Activated T-cell treated with anti-CD3 and anti-CD28 coated beads, Interleukin-2, amount 50 U/mL, for 72 hours (primary cell): ENCODE measurements at places on chromosomes 2 and 18. TPM values are rescaled to one million over a fixed set of nuclear protein-coding genes. Genes with fewer than 3 reads are reported as not detected.
A peak's percentile ranks its signal among the peaks of the same experiment; 100 is the strongest.

DCDC2C gene
- not detected for total RNA-seq

DNA sequence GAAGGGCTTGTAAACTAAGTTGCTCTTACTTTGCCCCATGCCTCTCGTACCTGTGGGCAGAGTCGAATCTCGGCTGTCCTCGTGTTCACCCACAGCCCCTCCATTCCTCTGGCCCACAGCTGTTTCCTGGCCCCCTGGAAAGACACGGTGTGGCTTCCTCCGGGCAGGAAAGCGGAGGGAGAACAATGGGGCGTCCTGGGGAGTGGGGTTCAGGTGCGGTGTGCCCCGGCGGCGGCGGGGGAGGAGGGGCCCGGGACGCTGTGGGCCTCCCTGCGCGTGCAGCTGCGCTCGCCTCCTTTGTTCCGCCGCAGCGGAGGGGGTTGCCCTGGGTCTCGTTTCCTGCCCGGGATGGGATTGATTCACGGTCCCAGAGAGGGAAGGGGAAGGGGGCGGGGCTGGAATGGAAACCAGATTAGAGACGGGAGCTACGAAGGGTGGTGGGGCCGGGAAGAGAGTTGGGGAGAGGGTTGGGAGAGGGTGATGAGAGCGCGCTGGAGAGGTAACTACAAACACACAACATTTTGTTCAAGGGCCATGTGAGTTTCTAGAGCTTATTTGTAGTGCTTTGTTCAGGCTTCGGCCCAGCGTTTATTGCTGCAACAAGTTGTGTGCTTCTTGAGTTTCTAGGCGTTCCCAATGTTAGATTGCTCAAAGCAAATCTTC lies 796 bp downstream of the MYO1B start:
- H3K4me3 ChIP-seq, result peak overlapping the region; percentile 88
- H3K27me3 ChIP-seq, result peaks cover 37% of the 10 kb centered on the region
- H3K4me1 ChIP-seq, result peaks cover 15% of the 10 kb centered on the region
- no peak overlapping the region for H3K27ac ChIP-seq

DNA sequence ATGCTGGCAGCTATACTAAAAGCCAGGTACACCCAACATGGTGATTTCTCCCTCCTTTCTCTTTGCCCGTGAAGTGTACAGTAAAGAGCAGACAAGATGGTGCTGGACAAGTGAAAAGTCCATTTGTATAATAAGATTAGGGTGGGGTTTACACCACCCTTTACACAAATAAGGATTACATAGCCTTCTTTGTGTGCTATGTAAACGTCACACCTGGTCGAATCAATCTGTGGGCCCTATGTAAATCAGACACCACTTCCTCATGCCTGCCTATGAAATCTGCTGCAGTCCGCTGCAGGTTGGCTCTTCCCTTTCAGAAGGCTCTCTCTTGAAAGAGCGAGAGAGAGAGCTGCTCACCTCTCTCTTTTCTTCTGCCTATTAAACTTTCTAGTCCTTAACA lies 1054.3 kb upstream of the SLC39A10 start:
- no peak for DNase-seq
- H3K36me3 ChIP-seq, result peaks cover 4% of the 10 kb centered on the region
- H3K4me3 ChIP-seq, result no peak overlapping the region
- no peaks in the 10 kb centered on the region for H3K27me3 ChIP-seq
- H3K27ac ChIP-seq, result no peak overlapping the region

RNU2-63P gene
- 11.0 TPM for total RNA-seq

GRCh38 chr18:45834306-45834705 lies 8.8 kb downstream of the SIGLEC15 start:
- H3K36me3 ChIP-seq, result no peaks in the 10 kb centered on the region
- no peak overlapping the region for H3K27ac ChIP-seq
- no peak overlapping the region for H3K4me3 ChIP-seq
- peaks cover 29% of the 10 kb centered on the region for H3K27me3 ChIP-seq
- H3K4me1 ChIP-seq, result peaks cover 7% of the 10 kb centered on the region

DNA sequence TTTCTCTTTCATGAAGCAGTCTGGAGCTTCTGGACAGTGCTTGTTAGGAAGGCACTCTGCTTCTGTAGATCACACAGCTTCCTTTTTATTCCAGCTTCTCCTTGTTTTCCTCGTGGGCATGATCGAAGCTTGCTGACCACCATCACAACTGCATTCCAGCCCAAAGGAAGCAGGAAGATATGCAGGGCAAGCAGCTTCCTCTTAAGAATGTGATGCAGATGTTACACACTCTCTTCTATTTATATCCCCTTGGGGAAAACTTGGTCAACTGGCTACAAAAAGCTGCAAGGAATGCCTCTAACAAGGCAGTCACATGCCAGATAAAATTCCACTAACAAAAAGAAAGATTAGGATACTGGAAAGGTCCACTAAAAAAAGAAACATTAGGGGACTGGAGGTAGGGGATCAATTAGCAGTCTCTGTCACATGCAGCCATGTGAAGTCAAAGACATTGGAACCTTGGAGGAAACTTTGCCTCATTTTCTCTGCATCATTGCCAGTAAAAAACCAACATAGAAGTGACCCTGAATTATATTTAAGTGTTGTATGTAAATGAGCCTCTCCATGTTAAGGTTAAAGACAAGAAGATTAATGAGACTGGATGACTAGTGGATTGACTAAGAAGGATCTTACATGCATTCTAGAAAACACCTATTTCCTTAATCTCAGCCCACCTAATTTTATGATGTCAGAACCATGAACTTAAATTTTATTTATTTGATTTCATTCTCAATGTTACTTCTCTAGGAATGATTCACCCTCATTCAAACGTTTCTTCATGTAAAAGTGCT lies 98.3 kb downstream of the NAB1 start:
- peak overlapping the region; percentile 2 for H3K4me3 ChIP-seq
- H3K27me3 ChIP-seq, result no peaks in the 10 kb centered on the region
- no peak for DNase-seq
- H3K4me1 ChIP-seq, result peaks cover 28% of the 10 kb centered on the region

DNA sequence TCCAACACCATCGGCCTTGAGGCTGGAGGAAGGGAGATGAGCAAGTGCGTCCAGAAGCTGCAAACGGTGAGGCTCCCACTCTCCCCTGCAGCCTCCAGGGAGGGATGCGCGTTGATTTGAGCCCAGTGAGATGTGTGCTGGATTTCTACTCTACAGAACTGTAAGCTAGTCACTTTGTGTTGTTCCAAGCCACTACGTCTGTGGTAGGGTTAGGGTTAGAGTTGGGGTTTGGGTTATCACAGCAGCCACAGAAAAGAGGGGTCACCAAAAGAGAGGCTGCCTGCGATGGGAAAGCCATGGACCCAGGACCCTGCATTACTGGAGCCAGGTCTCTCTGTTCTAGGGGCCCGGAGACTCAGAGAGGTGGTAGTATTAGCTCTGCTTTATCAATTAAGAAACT lies 94.5 kb downstream of the KCNF1 start:
- H3K36me3 ChIP-seq, result peaks cover 4% of the 10 kb centered on the region
- no peak for DNase-seq
- H3K4me3 ChIP-seq, result no peak overlapping the region
- no peaks in the 10 kb centered on the region for H3K27me3 ChIP-seq
- no peaks in the 10 kb centered on the region for H3K4me1 ChIP-seq

FHOD3 gene
- not detected for total RNA-seq

CYTIP gene
- total RNA-seq, result 444 TPM

DNA sequence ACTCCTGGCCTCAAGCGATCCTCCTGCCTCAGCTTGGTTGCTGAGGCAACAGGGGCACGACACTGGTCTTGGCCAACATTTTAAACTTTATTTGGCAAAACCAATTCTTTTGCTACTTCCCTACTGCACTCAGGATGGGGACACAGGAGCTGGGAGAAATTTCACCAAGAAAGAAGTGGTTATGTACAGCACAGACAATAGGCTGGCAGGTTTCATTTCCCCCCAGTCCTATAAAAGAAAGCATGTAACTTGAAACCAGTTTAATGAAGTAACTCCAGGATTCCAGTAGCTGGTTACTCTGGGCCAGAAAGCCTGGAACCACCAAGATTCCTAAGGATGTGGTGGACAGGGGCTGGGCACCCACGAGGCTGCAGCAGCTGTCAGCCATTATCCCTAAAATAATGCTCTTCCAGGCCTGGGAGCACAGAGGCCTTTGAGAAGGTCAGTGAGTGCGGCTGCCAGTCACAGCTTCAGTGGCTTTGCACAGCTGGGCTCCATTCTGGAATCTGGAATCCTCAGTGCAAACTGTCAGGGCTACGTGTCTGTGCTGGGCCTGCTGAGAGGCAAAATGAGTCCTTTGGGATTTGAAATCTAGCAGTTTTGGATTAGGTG lies 142.3 kb upstream of the ITGA6 start:
- H3K27me3 ChIP-seq, result peaks cover 9% of the 10 kb centered on the region
- H3K36me3 ChIP-seq, result no peaks in the 10 kb centered on the region
- no peak overlapping the region for H3K4me3 ChIP-seq
- peaks cover 24% of the 10 kb centered on the region for H3K4me1 ChIP-seq
- DNase-seq, result no peak

DNA sequence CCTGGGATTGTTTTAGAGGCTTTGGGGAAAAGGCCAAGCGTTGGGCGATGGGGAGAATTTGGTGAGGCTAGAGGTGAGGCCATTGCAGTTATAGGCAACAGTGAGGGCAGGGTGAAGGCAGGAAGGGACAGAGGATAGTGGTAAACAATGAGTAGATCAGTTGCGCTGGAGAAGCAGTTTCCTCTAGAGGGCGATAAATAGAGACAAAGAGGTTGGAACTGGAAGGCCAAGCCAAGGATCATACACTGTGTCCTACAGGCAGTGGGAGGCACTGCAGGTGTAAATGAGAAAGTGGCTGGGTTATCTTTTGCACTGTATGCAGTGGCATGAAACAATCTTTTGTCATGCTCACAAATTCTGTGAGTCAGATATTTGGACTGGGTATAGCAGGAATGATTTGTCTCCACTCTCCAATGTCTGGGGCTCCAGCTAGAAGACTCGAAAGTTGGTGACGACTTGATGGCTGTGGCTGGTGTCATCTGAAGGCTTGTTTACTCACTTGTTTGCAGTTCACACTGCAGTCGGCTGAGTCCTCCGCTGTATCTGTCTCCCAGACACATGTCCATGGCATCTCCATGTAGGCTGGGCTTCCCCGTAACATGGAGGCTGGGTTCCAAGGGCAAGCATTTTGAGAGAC lies 82.1 kb downstream of the TNP1 start:
- peaks cover 9% of the 10 kb centered on the region for H3K27me3 ChIP-seq
- H3K4me3 ChIP-seq, result no peak overlapping the region
- no peaks in the 10 kb centered on the region for H3K36me3 ChIP-seq
- no peaks in the 10 kb centered on the region for H3K4me1 ChIP-seq

DNA sequence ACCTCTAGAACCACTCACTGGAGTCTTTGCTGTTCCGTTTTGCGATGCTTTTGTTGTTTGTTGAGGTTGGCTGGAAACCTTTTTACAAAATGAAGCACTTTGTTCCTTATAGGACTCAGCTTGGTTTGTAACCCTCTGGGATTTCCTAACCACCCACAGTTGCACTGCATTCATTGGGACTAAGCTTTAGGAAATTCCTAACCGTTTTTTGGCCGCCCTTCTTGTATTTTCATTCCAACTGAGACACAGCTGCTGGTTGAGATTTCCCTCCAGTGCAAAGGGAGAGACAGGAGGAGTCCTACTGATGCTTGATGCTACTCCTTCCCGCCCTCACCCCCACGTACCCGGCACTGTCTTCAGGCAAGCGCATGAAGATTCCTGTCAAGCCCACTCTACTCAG lies 6.1 kb upstream of the DIPK1C start:
- no peak overlapping the region for H3K27ac ChIP-seq
- H3K36me3 ChIP-seq, result no peaks in the 10 kb centered on the region

DSC2 gene
- total RNA-seq, result not detected

IL1RL1 gene
- total RNA-seq, result 1.6 TPM

- H3K27ac ChIP-seq, result no peak overlapping the region
- no peaks in the 10 kb centered on the region for H3K4me1 ChIP-seq
- no peak overlapping the region for H3K4me3 ChIP-seq
- H3K27me3 ChIP-seq, result peaks cover 15% of the 10 kb centered on the region
These were observed 53.4 kb downstream of the CHN1 start for GRCh38 chr2:174951745-174952144.

- no peak overlapping the region for H3K4me3 ChIP-seq
- no peak overlapping the region for H3K27ac ChIP-seq
- DNase-seq, result no peak
- no peaks in the 10 kb centered on the region for H3K27me3 ChIP-seq
- H3K4me1 ChIP-seq, result no peaks in the 10 kb centered on the region
- H3K36me3 ChIP-seq, result no peaks in the 10 kb centered on the region
These were observed 196.1 kb downstream of the ANKRD30B start for GRCh38 chr18:14943967-14944636.

DNA sequence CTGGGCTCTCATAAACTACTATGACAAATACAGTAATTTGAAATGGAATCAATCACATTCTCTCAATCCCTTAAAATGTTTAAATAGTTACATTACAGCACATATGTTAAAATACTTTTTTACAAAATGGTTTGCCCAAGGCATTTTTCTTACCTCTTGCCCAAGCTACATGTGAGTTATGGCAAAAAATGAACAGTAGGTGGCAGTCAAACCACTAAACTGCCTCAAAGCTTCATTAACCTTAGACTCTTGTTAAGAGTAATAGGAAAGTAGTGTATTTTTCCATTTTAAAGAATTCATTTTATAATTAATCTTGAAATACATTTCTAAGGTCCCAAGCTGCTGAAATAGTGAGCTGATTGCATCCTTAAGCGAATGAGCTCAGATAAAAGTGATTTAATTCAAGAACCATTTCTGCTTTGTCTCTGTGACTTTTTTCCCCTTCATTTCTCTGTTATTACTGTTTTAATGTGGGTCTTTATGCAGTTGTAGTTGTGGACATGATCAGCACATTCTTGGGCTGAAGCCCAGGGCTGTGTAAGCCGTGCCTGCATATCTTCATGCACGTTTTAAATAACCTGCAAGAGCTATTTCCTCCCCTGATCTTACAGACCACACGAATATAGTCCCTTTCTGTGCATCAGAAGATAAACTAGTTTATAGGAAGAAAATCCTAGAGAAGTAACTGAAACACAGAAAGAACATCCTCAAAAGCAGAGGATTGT lies 311.8 kb downstream of the LNPK start:
- DNase-seq, result peak; percentile 19
- H3K27ac ChIP-seq, result no peak overlapping the region
- H3K4me3 ChIP-seq, result no peak overlapping the region
- no peaks in the 10 kb centered on the region for H3K4me1 ChIP-seq
- no peaks in the 10 kb centered on the region for H3K36me3 ChIP-seq
- H3K27me3 ChIP-seq, result peaks cover 30% of the 10 kb centered on the region

DNA sequence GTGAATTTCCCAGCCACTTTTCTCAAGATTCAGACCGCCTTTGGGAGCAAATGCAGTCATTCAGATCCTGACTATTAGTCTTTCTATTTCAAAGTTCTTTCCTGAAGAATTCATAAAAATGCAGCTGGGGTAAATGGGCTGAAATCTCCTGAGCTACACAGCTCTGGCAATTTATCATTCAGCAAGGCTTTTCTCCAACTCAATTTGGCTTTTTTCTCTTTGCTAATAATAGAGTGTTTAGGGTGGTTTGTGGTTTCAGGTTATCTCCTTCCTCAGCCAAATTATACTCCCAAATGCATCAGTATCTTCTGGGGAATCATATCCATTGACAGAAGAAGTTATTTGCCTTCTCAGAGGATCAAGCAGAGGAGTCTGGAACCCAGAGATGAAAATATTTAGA lies 282.4 kb upstream of the SLC14A2 start:
- no peak overlapping the region for H3K4me3 ChIP-seq
- DNase-seq, result no peak
- no peaks in the 10 kb centered on the region for H3K36me3 ChIP-seq
- H3K27me3 ChIP-seq, result no peaks in the 10 kb centered on the region
- H3K27ac ChIP-seq, result no peak overlapping the region

GRCh38 chr2:102005989-102006885 lies 14.5 kb downstream of the IL1R2 start:
- no peak overlapping the region for H3K27ac ChIP-seq
- DNase-seq, result peak; percentile 57
- H3K27me3 ChIP-seq, result peaks cover 8% of the 10 kb centered on the region
- H3K4me3 ChIP-seq, result peak overlapping the region; percentile 25
- H3K4me1 ChIP-seq, result peaks cover 16% of the 10 kb centered on the region
- H3K36me3 ChIP-seq, result peaks cover 4% of the 10 kb centered on the region

IL36G gene
- total RNA-seq, result not detected
